ENCODE measurements at places on chromosomes 13 and 19.
A peak's percentile ranks its signal among the peaks of the same experiment; 100 is the strongest.

DNA sequence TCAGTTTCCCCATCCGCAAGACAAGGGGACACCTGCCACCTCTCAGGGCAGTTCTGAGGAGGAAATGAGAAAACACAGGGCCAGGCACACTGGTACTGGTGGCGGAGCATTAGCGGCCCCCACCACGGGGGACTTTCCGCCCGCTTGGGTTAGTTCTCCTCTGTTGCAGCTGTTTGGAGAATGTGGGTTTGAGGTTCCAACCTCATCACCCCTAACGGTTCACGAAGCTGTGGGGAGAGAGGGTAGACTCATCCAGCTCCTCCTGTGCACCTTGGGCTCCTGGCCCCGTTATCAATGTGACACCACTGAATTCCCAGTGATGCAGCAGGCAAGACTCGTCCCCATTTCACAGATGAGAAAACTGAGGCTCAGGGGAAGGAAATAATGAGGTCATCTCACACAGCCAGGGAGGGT is 10.3 kb downstream of the PTPRS start:
- H3K36me3 ChIP-seq = peaks cover 3% of the 10 kb centered on the region
- no peaks in the 10 kb centered on the region for H3K4me1 ChIP-seq

- no peak overlapping the region for H3K27ac ChIP-seq
- DNase-seq = no peak
- no peaks in the 10 kb centered on the region for H3K4me1 ChIP-seq
- no peaks in the 10 kb centered on the region for H3K36me3 ChIP-seq
- H3K4me3 ChIP-seq = no peak overlapping the region
- H3K27me3 ChIP-seq = no peaks in the 10 kb centered on the region
Observed at GRCh38 chr19:23062921-23063320, 53.9 kb upstream of the ZNF730 start.

DNA sequence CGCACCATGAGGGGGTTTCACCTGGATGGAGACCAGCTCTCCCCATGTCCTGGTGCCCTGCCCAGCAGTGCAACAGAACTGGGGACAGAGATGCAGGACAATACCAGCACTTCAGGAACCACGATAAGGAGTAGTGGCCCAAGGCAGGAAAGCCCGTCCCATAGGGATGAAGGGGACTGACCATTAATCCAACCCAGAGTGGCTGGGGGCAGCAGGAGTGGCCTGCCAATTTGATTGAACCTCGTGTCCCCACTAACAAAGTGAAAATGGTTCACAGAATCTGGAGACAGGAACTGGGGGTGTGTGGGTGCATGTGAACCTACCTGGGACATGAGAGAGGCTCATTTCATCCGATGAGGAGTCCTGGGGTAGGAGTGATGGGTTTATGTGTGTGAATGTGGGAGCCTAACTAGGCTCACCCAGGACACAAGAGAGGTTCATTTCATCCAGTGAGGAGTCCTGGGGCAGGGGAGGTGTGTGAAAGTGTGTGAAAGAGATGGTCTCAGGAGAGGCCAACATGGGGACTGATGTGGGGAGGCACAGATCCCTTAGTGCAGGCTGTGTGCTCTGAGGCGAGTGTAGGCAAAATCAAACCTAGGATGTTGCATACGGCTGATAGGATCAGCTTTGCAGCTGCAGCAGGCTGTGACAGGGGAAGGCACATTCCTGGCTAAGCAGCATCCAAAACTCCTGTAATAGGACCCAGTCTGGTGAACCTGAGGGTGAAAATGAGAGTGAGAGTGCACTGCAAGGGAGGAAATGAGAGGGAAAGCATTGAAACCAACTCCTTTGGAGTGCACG is 98.2 kb downstream of the ZNF429 start:
- no peak overlapping the region for H3K4me3 ChIP-seq
- no peaks in the 10 kb centered on the region for H3K4me1 ChIP-seq
- no peaks in the 10 kb centered on the region for H3K36me3 ChIP-seq

GRCh38 chr19:55704494-55705245 is 29.6 kb downstream of the EPN1 start:
- no peak for DNase-seq
- no peak overlapping the region for H3K4me3 ChIP-seq
- H3K36me3 ChIP-seq = peaks cover 11% of the 10 kb centered on the region
- H3K27me3 ChIP-seq = no peaks in the 10 kb centered on the region
- H3K4me1 ChIP-seq = no peaks in the 10 kb centered on the region

- no peaks in the 10 kb centered on the region for H3K4me1 ChIP-seq
- H3K27me3 ChIP-seq = no peaks in the 10 kb centered on the region
- no peaks in the 10 kb centered on the region for H3K36me3 ChIP-seq
- no peak for DNase-seq
Observed at GRCh38 chr19:14890643-14891379, 4.9 kb upstream of the OR7A17 start.

DNA sequence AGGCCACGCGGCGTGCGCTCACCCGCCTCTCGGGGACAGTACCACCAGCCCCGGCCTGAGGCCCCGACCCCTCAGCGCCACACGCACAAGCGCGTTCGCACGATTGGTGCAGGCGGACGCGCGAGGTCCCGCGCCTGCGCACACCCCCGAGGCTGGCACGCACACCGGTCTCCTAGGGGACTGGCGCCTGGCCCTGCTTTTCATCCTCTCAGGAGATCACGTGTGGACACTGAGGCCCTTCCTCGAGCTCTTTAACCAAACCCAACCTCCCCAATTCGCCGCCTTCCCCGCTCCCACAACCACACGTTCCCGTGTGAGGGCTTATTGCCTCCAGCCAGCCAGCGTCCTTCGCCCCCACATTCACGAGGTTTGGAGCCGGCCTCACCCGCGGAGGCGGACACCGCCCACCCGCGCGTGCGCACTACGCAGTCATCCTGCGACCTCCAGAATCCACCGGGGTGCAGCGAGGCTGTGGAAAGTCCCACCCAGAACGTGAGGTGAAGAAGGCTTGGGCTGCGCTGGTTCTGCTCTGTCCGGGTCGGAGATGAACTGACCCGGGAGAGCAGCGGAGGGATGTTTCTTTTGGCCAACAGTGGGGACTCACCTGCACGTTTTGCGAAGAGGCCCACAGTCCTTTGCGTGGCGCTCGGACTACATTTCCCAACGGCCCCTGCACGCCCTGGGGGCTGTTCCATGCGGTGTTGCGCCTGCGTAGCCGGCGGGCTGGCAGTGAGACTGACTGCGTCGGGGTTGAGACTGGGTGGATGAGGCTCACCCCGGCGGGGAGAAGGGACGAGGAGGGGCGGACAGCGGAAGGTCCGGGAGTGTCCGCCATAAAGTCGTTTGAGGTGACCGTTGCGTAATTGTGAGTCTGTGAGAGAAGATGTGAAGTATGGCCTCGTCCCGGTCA is 539 bp upstream of the ZNF667 start:
- H3K27me3 ChIP-seq = no peaks in the 10 kb centered on the region
- no peaks in the 10 kb centered on the region for H3K36me3 ChIP-seq
- peak overlapping the region; percentile 78 for H3K27ac ChIP-seq
- peak overlapping the region; percentile 70 for H3K4me3 ChIP-seq
- no peaks in the 10 kb centered on the region for H3K4me1 ChIP-seq

GRCh38 chr13:97337985-97338499 is 95.9 kb upstream of the RAP2A start:
- H3K4me1 ChIP-seq = peaks cover 12% of the 10 kb centered on the region
- no peaks in the 10 kb centered on the region for H3K27me3 ChIP-seq
- H3K36me3 ChIP-seq = peaks cover 21% of the 10 kb centered on the region
- DNase-seq = no peak
- no peak overlapping the region for H3K4me3 ChIP-seq

DNA sequence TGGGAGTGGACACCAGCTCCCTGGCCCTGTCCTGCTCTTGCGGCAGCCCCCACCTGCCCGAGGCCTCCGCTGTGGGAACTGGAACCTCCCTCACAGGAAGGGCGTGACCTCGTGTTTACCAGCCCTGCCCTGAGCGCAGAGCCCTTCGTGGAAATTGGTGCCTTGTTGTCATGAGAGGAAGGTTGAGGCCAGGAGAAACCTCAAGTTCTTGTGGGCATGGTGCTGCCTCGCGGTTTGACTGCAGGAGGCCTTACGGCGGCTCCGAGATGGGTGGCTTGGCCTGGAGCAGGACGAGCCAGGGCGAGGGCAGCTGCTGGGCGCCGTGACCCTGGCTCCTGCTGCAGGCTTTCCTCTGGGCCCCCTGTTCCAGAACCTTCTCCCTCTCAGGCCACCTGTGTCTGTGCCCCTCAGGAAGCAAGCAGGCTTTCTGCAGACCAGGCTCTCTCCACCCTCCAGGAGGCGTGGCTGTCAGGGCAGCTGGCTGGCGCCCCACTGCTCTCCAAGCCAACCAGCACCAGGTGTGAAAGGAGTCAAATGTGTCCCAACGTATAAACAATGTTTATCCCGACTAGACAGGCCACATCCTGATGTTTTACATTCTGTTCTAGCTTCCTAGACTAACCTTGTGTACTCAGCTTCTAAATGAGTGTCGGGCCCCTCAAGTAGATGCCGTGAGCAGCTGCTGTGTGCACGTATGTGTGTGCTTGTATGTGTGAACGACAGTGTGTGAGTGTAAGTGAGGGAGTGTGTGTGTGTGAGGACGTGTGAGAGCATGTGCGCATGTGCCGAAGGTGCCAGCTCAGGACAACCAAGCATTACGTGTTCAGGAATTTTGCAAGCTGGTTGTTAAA is 10.4 kb upstream of the RASA3 start:
- peak; percentile 65 for DNase-seq
- H3K36me3 ChIP-seq = no peaks in the 10 kb centered on the region
- peaks cover 9% of the 10 kb centered on the region for H3K27me3 ChIP-seq
- no peak overlapping the region for H3K27ac ChIP-seq

DNA sequence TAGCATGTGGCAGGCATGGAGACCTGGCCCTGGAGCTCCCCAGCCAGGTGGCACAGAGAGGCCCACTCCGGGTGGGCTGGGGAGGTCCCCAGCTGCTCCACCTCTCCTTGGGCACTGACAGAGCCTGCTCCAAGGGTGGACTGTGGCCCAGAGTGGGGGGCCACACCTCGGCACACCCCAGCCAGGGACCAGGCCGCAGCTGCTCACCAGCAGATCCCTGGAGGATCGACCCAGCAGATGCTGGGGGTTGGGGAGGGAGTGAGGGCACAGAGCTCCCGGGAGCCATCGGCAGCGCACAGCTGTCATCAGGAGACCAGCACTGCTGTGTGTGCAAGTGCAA is 72.0 kb upstream of the KCTD15 start:
- H3K36me3 ChIP-seq = no peaks in the 10 kb centered on the region
- no peaks in the 10 kb centered on the region for H3K4me1 ChIP-seq
- no peak overlapping the region for H3K27ac ChIP-seq

DNA sequence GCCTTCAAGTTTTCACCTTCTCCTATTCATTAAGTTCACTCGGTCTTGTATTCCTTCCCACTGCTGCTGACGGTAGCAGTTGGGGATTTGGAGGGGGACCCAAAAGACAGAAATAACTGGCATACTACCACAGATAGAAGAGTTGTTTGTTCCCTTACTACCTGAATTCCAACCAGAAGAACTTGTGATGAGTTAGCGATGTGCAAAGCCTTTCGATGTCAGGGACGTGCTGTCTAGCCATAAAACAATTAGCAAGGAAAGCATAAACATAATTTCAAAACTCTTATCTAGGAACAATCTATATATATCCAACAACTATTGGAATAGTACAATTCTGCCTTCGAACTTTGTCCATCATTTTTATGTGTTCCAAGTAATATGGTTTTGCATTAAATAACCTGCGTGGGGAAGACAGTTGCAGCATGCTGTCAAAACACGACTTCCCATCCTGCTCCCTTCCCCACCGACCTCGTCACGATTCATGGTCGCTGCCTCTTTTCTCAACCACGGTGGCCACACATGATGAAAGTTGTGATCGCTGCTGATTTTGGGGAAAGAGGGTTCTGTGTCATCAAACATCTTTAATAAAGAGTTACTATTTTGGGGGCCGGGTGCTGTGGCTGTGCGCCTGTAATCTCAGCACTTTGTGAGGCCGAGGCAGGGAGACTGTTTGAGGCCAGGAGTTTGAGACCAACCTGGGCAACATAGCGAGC is 3.8 kb upstream of the SLC7A9 start:
- H3K27ac ChIP-seq = no peak overlapping the region
- no peaks in the 10 kb centered on the region for H3K4me1 ChIP-seq
- DNase-seq = no peak
- H3K27me3 ChIP-seq = no peaks in the 10 kb centered on the region

DNA sequence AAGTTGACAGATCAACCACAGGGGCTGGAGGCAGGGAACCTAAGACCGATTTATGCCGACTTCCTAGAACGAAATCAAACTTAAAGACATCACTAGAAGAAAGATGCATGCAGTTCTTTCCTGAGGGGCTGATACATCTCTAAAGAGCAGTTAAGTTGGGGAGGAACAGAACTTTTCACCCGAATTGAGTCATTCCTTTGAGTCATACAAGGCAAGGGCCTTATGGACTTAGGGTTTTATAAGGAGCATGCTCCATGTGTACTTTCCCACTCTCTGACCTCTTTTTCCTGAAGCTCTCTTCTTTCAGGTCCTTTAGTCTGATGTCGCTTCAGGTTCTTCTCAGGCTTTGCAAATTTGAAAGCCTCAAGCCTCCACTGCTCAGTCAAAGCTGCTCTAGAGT is 7.9 kb upstream of the FBXL3 start:
- no peak overlapping the region for H3K27ac ChIP-seq
- H3K4me3 ChIP-seq = no peak overlapping the region
- DNase-seq = peak; percentile 79
- no peaks in the 10 kb centered on the region for H3K27me3 ChIP-seq

DNA sequence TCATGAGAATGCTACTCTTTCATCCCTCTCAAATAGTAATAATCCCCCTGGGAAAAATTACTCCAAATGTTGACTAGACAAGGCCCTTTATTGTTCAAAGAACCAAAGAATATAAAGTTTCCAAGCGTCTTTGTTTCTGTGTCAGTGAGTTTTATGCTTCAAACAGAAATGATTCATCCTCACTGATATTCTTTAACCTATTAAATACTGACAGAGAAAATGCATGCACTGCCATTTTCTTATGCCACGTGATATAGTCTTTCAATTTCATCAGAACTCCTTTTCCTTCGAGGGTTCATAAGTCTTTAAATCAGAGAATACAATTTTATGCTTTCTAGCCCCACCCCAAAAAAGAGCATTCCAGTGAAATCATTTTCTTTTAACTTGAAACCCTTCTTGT is 211.6 kb downstream of the SHISA2 start:
- H3K36me3 ChIP-seq = no peaks in the 10 kb centered on the region
- no peak overlapping the region for H3K4me3 ChIP-seq
- no peaks in the 10 kb centered on the region for H3K4me1 ChIP-seq
